Eye (tissue), 1 donor: ENCODE measurements at places on chromosomes 1 and 21.

DNA sequence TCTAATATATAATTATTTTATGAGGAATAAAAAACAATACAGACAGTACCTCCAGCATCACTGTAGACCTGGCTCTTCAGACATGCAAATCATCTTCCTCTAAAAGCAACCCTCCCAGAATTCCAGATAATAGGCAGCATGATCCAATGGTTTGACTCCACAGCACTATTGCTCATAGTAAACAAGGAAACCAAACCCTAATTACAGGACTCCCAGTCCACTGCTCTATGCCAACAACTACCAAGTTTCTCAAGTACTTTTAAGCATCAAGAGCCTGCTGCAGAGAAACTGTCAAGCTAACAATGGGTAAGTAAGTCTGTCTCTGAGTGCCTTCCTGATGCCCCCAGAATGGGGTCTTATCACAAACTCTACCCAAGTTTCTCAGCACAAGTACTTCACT is 57.2 kb downstream of the EYA3 start:
- DNase-seq = no peak

DNA sequence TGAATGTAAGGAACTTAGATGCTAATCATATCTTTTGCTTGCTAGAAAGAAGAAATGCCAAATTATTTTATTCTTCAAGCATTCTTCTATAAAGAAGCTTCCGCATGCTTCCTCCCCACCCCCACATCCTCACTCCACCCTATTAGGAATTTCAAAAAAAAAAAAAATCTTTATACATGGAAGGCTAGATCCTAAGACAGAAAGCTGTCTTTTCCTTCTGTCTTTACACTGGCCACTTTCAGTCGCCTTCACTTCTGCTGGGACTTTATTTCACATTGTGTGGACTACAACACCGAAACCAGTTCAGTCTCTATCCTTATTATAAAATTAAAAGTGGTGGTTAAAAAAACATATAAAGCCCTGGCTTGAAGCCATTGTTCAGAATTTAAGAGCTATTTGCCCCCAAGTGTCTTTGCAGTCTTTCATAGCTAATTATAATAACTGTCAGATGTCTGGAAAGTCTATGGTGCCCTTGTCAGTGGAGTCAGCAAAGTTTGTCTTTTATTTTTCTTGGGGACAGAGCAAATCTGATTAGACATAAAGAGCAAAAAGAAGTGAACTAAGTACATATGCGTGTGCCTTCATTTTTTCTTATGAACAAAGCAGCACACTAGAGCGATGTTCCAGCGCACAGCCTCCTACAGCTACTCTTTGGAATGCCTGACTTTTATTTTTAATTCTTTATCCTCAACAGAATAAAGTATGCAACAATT is 297.7 kb downstream of the PTPRC start:
- DNase-seq = peak; percentile 83

- DNase-seq = no peak
These were observed 12.3 kb downstream of the SGIP1 start for GRCh38 chr1:66546047-66546810.

DNA sequence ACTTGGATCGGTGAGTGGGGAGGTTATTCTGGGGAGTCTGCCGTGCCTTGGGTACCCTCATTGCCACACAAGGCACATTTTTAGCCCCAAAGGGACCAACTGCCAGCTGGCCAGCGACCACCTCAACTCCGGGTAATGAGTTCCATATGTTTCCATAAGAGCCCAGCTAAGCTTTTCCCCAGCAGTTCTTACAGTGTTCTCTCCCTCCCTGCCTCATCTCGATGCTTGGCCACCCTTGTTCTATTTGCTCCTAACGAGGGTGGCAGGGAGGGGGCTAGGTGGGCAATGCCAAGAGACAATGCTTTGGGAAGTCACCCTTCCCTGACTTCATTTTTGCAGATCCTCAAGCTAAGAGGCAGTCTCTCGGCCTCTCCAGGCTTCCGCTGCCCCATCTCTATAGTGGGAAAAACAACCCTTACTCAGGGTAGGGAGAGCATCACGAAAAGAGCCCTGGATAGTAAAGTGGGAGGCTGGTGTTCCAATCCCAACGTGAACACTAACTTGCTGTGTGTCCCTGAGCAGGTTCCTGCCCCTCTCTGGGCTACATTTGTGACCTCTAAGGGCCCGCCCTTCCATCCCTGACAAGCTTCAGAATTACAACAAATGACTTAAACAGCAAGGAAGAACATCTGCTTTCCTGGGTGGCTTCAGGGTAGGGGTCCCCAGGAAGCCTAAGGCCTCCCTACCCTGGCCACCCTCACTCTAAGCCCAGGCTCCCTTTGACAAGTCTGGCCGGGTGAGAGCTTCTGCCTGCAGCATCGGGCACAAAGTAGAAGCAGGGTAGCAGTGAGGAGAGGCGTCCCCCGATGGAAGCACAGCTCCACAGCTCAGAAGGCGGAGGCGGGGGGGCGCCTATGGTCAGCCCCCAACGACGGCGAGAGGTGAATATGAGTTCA is 5.8 kb downstream of the ID3 start:
- no peak for DNase-seq

GRCh38 chr1:35243691-35244090 is 24.8 kb upstream of the ZMYM4 start:
- no peak for DNase-seq
